ENCODE measurements at places on chromosomes 2 and 18.

DNA sequence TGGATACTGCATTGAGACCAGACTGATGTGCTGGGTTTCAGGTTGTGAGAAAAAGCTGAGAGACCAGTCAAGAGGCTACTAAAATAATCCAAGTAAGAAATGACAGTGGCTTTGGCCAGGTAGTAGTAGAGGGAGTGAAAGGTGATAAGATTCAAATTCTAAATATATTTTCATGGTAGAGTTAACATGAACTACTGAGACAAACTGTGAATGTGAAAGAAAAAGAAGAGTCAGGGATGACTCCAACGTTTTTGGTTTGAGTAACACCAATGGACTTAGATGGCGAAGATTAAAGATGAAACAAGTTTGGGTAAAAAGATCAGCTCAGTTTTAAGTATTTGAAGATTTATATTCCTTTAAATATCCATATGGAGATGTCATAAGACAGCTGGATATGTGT, 209.4 kb downstream of the ZEB2 start:
- DNase-seq: no peak

GRCh38 chr2:166614503-166614902, 120.5 kb upstream of the SCN7A start:
- no peak for DNase-seq

DNA sequence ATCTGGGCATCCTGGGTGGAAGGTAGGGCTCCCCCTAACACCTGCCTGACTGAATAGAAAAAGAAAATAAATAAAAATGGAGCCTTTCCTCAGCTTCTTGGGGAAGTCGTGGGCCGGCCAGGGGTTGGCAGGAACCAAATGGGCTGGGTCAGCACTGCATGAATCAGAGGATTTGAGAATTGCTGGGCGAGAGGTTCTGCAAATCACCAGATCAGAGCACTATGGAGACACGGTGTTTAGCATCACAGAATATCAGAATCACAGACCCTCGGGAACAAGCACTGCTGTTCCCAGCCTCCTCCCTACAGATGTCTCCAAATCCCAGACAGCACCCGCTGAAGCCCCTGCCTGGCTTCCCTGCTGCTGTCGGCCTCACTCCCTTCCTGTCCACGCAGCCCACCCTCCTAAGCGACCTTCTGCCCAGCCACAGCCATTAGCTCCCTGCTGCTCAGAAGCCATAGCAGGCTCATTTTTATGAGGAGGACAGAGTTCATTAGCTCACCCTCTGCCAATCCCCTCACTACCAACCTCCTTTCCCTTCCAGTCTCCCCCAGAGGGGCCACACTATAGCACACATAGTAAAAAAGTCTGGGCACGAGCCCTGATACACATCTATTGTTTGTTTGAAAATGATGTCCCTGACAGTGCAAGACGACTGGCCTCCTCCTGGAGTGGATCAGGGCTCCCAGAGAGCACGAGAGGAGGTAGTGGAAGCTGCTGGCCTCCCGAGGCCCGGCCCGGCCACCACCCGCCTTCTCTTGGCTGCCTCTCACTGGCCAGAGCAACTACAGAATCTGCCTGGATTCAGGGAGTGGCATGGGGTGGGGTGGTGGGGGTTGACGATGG, 64.6 kb upstream of the TAF1B start:
- no peak for DNase-seq

DNA sequence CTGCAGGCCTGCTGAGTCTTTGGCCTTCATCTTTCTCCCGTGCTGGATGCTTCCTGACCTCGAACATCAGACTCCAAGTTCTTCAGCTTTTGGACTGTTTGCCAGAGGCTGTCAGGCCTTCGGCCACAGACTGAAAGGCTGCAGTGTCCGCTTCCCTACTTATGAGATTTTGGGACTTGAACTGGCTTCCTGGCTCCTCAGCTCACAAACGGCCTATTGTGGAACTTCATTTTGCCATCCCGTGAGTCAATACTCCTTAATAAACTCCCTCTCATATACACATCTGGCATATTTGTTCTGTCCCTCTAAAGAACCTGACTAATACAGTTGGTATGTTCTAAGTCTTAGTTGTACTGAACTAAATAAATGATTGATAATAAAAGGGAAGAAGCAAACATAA, 702.8 kb upstream of the LINC00305 start:
- DNase-seq: no peak

- no peak for DNase-seq
Measured at GRCh38 chr2:180991820-180992219, 11.4 kb downstream of the UBE2E3 start.

- no peak for DNase-seq
Measured at GRCh38 chr2:46634905-46635304, 155.5 kb downstream of the TMEM247 start.

DNA sequence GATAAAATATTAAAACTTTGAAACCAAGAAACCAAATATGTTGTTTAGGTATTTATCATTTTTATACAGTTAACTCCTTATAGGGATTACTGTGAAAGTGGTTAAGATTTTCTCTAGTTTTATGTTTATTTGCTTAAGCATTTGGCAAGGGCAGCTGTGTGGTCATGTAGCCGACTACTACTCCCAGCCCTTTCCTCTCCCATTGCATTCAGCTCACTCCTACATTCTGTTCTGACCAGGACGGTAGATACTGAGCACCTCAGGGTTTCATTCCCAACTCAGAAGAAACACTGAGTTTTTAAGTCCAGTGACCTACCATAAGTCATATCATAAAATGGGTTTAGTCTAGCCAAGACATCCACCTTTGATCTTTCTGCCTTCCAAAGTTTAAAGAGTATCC, 19.8 kb downstream of the FZD5 start:
- DNase-seq: no peak

GRCh38 chr2:211545582-211545981, 989.2 kb downstream of the CPS1 start:
- DNase-seq: no peak

DNA sequence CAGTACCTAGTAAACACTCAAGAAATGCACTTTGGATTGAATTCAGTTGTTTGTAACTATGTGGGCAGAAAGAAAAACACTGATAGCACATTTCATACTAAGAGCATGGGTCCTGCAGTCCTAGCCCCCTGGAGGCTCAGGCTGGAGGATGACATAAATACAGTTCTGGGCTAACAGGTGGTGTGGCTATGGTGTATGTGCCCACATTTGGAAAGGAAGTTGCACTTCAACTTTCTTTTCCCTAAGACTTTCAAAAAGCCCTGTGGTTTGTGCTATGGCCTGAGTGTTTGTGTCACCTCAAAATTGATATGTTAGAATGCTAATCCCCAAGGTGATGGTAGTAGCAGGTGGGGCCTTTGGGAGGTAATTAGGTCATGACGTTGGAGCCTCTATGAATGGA, 218.2 kb downstream of the CDCA7 start:
- no peak for DNase-seq

DNA sequence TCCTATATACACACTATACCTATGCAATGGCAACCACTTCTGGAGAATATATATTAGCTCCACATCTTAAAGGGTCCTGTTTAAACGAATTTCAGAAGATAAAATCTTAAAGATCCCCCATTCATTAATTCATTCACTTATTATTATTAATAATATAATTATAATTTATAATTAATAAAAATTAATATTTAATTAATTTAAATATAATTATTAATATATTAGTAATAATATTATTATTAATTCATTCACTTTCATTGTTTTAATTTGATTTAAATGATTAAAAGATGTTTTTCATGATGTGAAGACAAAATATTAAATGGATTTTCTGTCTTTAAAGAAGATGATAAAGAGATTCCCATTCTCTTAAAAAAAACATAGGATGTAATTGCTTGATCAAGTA, 21.1 kb downstream of the NFU1 start:
- DNase-seq: no peak

DNA sequence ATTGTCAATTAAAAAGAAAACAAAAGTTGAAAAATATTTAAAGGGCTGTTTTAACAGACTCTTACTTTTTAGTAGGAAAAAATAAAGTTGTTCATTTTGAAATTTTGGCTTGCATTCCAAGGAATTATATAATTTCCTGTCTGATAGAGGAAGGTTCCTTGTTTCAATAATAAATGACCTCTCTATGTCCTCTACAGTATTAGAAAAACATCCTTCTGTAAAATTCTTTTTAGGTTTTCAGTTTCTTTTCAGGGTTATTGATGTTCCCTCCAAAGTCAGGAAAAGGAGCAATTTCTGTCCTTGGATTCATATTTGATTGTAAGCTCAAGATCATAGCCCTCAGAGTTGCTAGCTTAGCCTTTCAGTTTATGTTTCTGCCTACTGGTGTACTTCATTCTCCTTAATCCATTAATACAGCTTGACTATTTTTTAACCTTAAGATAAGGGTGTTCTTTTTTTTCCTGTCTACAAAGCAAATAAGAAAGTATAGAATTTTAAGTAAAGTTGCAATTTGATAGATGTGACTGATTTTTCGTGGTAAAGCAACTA, 125.2 kb upstream of the COL3A1 start:
- no peak for DNase-seq

- peak; percentile 61 for DNase-seq
Measured at GRCh38 chr18:77106331-77106730, 26.3 kb downstream of the MBP start.

GRCh38 chr18:54229421-54230059, 5.1 kb upstream of the MBD2 start:
- DNase-seq: peak; percentile 5

GRCh38 chr2:70767079-70767698, 811 bp downstream of the ADD2 start:
- DNase-seq: no peak

- DNase-seq: no peak
Measured at GRCh38 chr2:71129902-71130151, 202 bp downstream of the MCEE start.

DNA sequence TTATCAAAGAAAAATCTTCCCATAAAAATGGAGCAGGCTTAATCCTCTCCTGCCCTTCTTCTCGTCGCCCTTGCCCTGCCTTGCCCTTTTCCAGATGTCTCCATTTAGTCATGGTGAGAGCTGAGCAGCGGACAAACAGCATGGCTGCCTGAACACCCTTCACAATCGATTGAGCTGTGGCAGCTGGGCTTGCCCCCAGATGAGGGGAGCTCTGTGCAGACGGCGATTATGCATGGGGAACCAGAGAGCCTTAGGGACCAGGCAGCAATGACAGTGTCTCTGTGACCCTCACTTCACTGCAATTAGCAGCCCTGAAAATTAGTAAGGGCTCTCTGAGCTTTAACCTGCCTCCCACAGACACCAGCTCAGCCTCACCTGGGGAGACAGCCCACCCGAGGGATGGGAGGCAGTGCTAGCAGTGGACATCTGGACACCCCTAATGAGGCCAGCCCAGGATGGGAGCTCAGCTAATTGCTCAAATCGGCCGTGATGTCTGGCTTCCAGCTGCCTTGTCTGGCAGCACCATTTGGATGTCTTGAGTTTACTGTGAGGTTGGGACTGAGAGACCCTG, 365.7 kb downstream of the TNS1 start:
- DNase-seq: no peak

- DNase-seq: no peak
Measured at GRCh38 chr18:66334534-66334933, 269.4 kb downstream of the CDH19 start.

GRCh38 chr2:105582952-105583660, 161.6 kb upstream of the NCK2 start:
- no peak for DNase-seq

GRCh38 chr2:204479557-204479956, 65.7 kb upstream of the PARD3B start:
- no peak for DNase-seq

DNA sequence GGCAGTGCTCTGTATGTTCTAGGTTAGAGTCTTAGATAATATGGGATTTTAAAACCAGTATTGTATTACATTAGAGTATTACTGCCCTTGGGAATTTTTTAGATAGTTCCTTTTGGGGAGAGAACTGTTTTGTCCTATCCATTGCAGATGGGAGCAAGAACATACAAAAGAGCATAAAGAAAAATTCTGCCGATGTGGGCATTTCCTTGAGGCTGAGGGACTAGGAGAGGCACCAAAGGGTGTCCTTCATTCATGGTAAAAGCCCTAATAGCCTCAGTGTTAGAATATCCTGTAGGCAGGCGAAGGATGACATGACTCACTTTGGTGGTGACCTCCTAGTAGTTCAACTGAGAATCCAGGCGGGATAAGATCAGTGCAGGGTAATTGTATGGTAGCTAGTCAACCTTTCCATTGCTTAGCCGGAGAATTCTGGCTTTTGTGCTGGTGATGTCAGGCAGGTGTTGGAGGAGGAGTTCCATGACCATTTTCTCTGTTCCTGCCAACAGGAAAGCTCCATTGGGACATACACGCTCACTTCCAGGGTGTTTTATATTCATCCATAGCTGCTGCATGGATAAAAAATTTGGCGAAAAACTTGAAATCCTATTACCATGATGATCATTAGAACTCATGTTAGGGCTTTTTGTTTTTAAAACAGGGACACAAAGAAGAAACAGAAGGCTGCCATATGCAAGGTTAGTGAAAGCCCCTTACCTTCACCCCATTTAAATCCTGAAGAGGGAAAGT, 28.1 kb downstream of the EPAS1 start:
- DNase-seq: no peak

DNA sequence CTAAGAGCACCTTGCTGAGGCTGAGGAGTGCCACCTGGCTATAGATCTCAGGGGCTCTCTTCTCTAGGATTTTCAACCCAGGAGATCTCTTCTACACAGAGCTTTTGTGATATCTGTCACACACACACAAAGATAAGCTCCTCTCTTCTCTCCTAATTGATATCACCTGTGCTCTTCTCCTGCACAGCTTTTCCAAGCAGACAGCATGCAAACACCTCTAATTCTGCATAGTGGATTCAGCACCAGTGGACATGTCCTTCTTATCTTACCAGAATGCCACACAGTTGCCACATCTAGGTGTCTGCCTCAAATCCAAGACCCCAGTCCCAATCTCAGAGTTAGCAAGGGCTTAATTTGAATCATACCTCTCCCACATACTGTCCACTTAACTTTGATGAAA, 43.9 kb downstream of the LRATD1 start:
- no peak for DNase-seq

GRCh38 chr18:65439188-65439587, 311.6 kb upstream of the CDH7 start:
- DNase-seq: no peak

- DNase-seq: no peak
Measured at GRCh38 chr2:197883354-197884032, 79.1 kb downstream of the PLCL1 start.

GRCh38 chr2:64820901-64821300, 167.2 kb upstream of the SERTAD2 start:
- DNase-seq: no peak

GRCh38 chr2:218125626-218126080, at the start of gene CXCR2:
TSS of gene CXCR2 (plus strand) at chr2:218126028. CDS start at chr2:218134802, 8,774 bp downstream.
- no peak for DNase-seq

DNA sequence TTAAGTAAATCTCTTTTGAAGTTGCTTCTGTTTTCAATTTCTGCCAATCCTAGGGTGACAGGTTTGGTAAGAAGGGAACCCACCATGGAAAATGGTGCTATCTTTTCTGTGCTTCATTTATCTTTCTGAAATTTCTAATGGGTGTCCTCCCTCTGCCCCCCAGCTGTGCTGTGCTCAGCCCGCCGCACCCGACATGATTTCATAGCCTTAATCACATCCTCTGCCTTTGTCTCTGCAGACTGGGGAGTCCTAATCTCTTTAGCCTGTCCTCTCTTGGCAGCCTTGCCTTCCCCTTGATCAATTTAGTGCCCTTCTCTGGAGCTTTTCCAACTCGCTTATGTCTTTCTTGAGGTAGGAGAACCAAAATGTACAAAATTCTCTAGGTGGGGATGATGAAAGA, 49.3 kb downstream of the DNMT3A start:
- no peak for DNase-seq

Measured in activated T-cell treated with anti-CD3 and anti-CD28 coated beads for 24 hours (primary cell).